Large intestine (tissue), 12 donors: ENCODE measurements at places on chromosomes 2 and 18.

GRCh38 chr18:56148373-56148772, 490.0 kb downstream of the TXNL1 start:
- no peak for DNase-seq

- peak; percentile 25 for DNase-seq
Measured at GRCh38 chr2:196088203-196088602, 19.6 kb upstream of the DNAH7 start.

GRCh38 chr2:16693854-16694253, 28.2 kb upstream of the CYRIA start:
- no peak for DNase-seq

- no peak for DNase-seq
Measured at GRCh38 chr2:46815121-46815802, 100.3 kb downstream of the MCFD2 start.

DNA sequence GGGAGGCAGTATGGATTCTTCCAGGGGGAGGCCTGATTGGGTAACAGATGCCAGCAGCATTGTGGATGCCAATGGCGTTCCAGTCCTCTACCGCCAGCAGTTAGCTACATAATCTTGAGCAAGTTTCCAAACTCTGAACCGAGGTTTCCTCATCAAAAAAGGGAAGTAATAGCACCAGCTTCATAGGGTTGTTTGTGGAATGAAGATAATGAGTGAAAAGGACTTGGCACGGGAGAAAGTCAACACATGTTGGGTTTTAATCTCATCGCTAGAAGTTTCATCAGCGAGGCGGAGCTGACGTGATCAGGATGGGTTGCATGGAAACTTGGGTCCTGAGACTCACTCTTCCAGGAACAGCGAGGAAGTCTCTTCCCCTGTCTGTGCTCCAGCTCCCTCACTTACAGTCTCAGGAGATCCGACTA, 266.7 kb downstream of the SH3BP4 start:
- no peak for DNase-seq

- DNase-seq: no peak
Measured at GRCh38 chr2:43513216-43513615, 82.6 kb downstream of the THADA start.

- no peak for DNase-seq
Measured at GRCh38 chr2:9692456-9693195, 61.8 kb upstream of the YWHAQ start.

- DNase-seq: no peak
Measured at GRCh38 chr2:157903151-157903550, 27.0 kb upstream of the ACVR1 start.

- DNase-seq: no peak
Measured at GRCh38 chr18:9647496-9648323, 33.4 kb upstream of the PPP4R1 start.

DNA sequence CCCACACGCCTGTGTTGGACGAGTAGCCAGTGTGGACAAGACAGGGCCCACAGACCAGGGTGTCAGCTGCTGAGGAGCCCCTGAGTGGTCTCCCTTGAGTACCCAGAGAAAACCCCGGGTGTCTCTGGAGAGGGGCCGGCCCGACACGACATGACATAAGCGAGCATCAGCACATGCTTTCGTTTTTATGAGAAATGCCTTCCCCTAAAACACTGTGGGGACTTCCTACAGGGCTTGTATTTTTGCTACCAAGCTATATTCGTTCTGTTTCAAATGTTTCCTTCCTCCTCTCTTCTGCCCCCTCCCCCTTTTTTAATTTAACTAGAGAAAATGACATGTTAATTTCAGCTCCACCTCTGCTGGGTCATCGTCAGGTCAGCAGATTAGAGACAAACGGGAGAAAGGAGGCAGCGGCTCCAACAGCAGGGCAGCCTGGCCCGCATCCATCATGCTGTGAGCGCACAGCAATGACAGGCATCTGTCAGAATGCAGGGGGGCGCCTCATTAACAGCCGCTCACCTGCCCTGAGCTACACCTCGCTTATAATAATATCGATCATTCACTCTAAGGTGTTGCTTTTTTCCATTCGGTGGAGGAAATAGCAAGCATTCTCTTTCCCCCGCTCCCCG, 286.2 kb downstream of the ZNF516 start:
- DNase-seq: peak; percentile 2

GRCh38 chr2:56286936-56287335, 103.1 kb downstream of the CCDC85A start:
- no peak for DNase-seq

GRCh38 chr2:37476411-37476810, 132.0 kb downstream of the QPCT start:
- DNase-seq: no peak

GRCh38 chr2:62787386-62787785, 81.9 kb downstream of the EHBP1 start:
- peak; percentile 26 for DNase-seq

- DNase-seq: no peak
Measured at GRCh38 chr2:188003800-188004199, 287.9 kb upstream of the GULP1 start.

GRCh38 chr18:22977847-22978701, 44.9 kb downstream of the RBBP8 start:
- DNase-seq: peak; percentile 76

DNA sequence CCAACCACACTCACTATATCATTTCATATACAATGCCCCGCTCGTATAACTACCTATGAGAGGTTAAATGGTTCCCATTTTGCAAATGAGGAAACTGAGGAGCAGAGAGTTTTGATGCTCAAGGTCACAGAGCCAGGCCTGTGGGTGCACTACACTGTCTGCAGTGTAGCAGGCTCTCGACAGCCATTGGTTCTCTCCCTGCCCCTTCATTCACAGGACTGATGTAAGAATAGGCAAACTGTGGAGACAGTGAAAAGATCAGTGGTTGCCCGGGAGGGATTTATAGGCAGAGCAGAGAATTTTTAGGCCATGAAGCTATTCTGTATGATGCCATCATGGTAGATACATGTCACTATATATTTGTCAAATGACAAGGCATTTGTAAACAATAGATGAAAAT, 39.0 kb upstream of the LBH start:
- no peak for DNase-seq

GRCh38 chr18:9708057-9708433, at the start of gene RAB31:
RAB31 (plus strand) TSS chr18:9708301; CDS start chr18:9708406, 105 bp downstream.
- peak; percentile 48 for DNase-seq

- DNase-seq: no peak
Measured at GRCh38 chr2:44844651-44845270, 96.7 kb upstream of the SIX3 start.

GRCh38 chr2:82013641-82014040, 1709.1 kb upstream of the LRRTM1 start:
- DNase-seq: no peak

GRCh38 chr18:785242-785641, 26.8 kb downstream of the YES1 start:
- DNase-seq: no peak

GRCh38 chr2:98550165-98550564, 58.1 kb downstream of the COA5 start:
- DNase-seq: no peak

DNA sequence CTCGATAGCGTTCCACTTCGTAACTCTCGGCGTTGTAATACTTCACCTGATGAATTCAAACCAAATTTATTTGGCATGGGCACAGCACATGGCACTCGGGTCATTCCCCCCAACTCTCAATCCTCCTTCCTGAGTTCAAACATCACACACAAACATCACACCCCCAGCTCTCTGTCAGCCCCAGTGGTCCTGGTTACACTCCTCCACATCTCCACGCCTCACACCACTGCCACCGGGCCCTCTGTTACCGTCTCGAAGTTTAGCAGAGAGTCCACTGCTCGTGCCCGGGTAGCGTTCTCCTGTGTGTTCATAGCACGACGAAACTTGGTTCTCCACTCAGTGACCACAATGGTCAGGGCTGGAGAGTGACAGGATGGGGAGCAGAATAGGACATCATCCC, 4.6 kb downstream of the ABCB6 start:
- DNase-seq: no peak
